Brain microvascular endothelial cell (primary cell): ENCODE measurements at places on chromosomes 2 and 18.

DNA sequence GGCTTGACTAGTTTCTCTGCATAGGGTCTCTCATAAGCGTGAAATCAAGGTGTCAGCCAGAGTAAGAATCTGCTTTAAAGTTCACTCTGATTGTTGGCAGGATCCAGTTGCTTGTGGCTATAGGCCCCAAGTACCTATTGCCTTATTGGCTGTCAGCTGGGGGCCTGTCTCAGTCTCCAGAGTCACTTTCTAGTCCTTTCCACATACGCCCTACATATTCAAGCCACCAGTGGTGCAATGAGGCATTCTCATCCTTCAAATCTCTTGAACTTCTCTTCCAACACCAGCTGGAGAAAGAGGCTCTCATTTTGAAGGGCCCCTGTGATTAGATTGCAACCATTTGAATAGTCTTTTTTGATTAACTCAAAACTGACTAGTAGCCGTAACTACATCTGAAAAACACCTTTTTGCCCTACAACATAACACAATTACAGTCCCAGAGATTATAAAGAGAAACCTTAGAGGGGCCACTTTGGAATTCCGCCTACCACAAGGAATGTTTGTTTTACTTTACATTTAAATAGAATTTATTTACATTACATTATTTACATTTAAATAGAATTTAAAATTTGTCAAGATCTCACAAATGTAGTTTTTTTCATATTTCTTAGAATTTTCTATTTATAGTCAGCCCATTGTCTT is 520.1 kb downstream of the DSC3 start:
- no peak for DNase-seq

- no peak for DNase-seq
Observed at GRCh38 chr2:45178359-45178758, 169.1 kb upstream of the SIX2 start.

- no peak for DNase-seq
Observed at GRCh38 chr2:232731470-232731869, 34.3 kb downstream of the GIGYF2 start.

GRCh38 chr2:102184568-102184967 is 2.3 kb upstream of the IL1RL2 start:
- DNase-seq, result no peak

DNA sequence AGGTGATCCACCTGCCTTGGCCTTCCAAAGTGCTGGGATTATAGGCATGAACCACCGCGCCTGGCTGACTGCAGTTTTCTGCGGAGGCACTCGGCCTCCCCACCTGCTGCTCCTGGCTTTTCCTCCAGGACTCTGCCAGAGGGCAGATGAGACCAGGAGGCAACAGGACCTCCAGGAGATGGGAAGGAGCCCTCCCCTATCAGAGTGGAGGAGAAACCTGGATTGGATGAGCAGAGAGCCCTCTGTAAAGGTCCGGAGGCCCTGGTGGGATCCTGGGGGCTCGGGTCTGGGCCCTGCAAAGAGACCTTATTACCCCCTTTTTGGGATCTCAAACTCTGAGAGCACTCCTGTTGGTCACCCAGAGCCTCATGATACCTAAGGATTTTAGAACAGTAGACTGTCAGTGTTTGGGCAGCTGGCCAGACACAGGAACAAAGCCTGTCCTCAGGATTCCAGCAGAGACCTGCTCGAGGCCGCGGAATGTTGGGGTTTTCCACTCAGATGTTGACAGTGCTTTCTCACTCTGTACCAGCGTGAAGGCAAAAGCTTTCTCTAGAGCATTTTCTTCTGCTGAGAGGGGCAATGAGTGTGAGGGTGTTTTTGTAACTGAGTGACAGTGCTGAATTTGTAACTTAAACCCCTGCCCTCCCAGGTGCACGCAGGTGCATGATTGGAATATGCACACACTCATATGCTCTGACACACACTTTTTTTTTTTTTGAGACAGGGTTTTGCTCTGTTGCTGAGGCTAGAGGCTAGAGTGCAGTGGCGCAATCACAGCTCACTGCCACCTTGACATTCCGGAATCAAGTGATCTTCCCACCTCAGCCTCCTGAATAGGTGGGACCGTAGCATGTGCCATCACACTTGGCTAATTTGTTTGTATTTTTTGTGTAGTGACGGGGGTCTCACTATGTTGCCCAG is 48.4 kb downstream of the NPPC start:
- DNase-seq, result peak; percentile 65

- no peak for DNase-seq
Observed at GRCh38 chr18:40570615-40571014, 1384.4 kb upstream of the PIK3C3 start.

DNA sequence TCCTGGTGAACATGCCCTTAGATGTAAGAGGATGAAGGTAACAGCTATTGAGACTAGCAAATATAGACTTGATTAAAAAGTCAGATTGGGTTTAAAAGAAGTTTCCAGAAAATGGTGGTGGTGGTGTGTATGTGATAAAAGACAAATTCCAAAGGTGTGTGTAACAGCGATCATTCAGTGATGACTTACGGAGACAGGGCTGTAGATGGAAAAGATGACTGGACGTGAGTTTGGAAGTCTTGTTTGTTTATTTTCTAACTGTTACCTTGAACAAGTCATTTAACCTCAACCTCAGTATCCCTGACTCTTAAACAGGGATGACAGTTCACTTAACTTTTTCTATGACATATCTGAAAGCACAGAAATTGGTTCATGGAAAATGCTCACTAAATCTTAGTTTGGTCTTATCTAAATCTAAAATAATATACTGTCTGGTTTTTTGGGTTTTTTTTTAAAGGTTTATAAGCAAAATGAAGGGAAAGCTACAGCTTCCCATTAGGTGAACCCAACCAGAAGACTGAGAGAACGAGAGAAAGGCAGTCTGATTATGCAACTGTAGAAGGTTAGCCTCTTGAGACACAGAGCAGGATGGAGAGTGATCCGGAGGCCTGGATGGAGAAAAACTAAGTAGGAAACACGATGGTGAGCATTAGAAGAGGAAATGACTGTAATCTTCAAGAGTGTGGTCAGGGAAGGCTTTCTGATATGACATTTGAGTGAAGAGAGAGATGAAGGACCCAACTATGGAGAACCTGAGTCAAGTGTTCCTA is 71.9 kb downstream of the TCF4 start:
- peak; percentile 56 for DNase-seq

DNA sequence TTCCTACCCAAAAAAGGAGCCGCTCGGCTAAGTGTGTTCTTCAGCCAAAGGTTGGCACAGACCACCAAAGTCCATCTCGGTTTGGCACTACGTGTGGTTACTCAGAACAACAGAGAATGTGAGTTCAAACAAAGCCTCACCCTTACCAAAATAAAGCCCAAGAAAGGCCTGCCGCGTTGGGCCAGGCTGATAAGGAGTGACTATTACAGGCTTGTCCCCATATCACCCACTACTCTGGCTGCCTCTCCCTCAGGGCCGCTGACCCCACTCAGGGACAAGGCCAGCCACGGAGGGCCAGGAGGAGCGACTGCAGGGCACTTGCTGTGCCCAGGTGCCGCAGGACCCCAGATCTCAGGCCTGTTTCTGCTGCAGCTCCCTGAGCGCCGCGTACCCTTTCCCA is 13.8 kb downstream of the HS1BP3 start:
- DNase-seq, result no peak

GRCh38 chr2:145626301-145626700 is 1106.4 kb upstream of the ZEB2 start:
- DNase-seq, result no peak

GRCh38 chr2:57701391-57701791 is 345.2 kb upstream of the VRK2 start:
- peak; percentile 64 for DNase-seq

- DNase-seq, result no peak
Observed at GRCh38 chr2:199764273-199764800, 86.7 kb downstream of the FTCDNL1 start.

DNA sequence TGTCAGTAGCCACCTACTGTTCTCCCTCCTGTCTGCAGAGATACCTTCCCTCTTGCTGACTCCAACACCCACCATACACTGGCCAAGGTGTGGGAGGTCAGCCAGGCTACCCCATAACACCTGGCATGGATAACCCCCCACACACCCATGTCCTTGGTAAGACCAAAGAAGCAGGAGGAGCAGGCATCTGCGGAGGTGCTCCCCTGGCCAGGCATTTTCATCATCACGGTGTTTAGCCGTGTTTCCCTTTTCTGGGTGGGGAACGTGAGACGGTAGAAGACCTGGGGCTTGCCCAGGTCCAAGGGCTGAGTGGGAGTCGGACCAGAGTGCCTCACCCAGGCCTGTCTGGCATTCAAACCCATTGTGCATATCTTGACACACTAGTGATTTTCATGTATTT is 150.3 kb downstream of the SMAD7 start:
- no peak for DNase-seq

DNA sequence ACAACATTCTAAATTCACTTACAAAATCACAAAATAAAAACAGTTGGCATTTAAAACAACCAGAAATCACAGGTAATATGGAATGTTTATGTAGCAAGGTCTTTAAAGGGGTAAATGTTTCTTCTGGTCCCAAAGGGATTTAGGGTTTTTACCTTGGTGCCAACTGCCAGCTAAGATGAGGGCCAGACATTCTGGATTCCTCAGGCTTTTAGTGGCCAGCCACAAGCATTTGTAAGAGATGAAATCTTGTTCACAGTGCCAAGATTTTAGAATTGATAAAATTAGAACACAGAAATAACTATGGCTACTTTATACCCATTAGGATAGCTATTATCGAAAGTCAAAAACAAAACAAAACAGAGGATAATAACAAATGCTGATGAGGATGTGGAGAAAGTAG is 60.4 kb upstream of the CDKL4 start:
- no peak for DNase-seq

- peak; percentile 72 for DNase-seq
Observed at GRCh38 chr2:86079981-86080911, 25.4 kb downstream of the POLR1A start.

DNA sequence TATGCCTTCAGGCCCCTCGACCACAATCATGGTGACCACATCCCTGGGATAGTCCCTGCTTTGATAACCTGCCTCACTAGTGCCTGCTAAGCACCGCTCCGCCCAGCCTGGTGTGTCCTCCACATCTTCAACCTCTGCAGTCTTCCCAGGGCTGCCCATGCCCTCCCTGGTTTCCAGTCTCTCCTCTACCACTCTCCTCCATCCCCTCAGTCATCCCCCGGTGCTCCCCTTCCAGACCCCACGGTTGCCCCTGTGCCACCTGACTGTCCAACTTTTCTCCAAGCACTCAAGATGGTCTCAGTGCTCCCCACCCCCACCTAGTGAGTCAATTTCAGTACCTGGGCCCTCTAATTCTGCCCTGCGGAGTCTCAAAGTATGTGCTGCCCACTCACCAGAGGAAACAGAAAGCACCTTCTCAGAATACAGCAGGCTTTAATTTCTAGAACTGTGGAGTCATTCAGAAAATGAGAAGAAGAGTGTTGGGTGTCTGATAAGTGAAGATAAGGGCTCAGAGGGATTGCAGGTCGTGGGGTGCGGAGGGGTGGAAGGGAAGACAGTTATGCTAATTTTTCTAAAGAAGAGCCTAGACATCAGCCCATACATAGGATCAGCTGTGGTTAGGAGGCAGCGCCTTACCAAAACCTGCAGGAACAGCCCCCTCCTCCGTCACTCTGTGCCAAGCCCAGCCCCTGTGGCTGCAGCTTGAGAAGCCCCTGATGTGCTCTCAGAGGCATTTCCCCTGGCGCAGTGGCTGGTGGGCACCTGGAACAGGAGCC is 53.6 kb upstream of the CAB39 start:
- DNase-seq, result no peak

GRCh38 chr2:73920577-73921545 is 5.8 kb upstream of the DGUOK start:
- DNase-seq, result no peak

DNA sequence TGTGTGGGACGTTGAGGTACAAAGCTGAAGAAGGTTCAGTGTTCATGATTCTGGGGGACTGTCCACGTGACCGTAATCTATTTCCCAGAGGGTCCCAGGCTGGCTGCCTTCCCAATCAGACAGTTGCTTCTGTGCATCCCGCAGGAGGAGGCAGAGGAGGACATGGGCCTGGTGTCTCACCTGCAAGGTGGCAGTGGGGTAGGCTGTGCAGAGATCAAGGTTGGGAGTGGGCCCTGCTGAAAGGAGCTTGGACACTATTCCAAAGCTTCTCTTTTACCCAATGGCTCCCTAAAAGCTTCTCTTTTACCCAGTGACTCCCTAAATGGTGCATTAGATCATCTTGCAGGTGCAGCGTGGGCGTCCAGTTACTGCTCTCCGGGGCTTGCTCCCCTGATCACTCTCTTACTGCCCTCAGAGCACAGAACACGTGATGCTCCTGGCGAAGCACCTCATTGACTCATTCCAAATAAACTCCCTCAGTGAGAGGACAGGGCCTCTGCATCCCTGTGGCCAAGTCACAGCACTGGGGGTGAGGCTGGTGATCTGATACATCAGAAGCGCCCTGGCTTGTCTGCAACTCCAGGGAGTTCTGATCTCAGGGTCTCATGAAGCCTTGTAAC is 41.5 kb downstream of the RNF144A start:
- no peak for DNase-seq

GRCh38 chr2:1183300-1183699 is 230.0 kb upstream of the TPO start:
- no peak for DNase-seq

- DNase-seq, result no peak
Observed at GRCh38 chr2:194346193-194346592, 1310.8 kb upstream of the SLC39A10 start.

DNA sequence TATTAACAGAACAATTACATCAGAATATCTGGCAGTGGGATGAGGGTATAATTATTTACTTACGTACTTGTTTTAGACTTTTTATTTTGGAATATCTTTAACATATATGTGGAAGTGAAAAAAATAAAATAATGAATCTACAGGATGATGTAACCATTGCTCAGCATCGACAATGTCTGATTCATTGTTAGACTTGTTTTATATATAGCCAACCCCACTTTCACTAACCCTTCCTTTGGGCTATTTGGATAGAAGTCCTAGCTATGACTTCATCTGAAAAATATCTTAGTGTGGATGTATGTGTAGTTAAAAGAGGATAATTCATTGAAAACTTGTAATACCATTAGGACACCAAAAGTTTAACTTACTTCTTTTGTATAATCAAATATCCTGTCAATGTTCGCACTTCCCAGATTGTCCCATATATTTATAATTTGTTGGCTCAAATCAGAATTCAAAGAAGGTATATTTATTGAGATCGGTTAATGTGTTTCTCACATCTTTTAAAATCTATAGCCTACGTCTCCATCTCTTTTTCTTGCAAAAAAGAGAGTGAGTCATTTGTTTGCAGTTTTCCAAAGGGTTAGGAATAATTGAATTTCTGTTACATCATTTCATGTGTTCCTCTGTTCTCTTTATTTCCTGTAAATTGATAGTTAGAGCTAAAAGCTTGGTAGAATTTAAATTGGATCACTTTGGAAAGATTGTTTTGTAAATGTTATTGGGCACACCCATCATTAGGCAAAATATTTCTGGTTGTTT is 506.1 kb upstream of the FAM98A start:
- peak; percentile 65 for DNase-seq
